ENCODE measurements at places on chromosomes 2 and 18.

GRCh38 chr18:37249171-37249886, 316.3 kb downstream of the CELF4 start:
- no peak for DNase-seq

GRCh38 chr18:54229421-54230059, 5.1 kb upstream of the MBD2 start:
- no peak for DNase-seq

DNA sequence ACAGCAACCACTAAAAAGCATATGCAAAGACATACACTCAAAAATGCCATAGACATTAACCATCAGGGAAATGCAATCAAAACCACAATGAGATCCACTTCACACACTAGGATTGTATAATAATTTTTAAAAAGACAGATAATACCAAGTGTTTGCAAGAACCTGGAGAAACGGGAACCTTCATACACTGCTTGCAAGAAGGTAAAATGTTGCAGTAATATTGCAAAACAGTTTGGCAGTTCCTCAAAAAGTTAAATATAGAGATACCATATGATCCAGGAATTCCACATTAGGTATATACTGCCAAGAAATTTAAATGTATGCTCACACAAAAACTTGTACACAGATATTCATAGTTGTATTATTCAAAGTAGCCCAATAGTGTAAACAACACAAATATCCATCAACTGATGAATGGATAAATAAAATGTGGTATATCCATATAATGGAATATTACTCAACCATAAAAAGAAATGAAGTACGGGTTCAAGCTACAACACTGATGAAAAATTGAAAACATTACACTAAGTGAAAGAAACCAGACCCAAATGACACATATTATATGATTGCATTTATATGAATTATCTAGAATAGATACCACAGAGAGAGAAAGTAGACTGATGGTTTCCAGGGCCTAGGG, 14.7 kb upstream of the CHMP3 start:
- DNase-seq: no peak

DNA sequence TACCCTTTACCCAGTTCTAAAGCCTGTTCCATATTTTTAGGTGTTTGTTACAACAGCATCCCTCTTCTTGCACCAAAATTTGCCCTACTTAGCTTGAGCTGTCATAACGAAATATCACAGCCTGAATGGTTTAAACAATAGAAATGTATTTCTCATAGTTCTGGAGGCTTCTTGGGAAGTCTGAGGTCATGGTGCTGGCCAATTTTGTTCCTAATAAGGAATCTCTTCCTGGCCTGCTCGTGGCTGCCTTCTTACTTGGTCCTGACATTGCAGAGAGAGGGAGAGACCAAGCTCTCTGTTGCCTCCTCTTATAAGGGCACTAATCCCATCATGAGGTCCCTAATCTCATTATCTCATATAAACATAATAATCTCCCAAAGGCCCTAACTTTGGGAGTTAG, 267.8 kb downstream of the PID1 start:
- DNase-seq: no peak

DNA sequence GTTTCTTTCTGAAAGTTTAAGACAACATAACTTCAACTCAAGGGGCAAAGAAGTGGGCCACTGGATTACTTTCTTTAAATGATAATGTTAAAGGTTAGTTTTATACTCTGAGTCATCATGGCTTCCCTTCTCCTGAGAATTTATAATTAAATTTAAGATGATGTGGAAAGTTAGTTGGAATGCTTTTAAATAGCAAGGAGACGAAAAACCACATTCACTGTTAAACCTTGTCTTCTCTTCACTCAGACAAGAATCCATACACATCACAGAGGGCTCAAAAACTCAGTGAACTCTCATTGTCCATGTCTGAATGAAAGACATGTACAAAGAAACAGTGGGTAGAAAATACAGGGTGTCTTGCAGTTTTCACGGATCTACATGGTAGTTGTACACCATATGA, 65.6 kb downstream of the COL5A2 start:
- DNase-seq: no peak

- DNase-seq: no peak
Observed at GRCh38 chr2:144401036-144401435, 118.9 kb downstream of the ZEB2 start.

DNA sequence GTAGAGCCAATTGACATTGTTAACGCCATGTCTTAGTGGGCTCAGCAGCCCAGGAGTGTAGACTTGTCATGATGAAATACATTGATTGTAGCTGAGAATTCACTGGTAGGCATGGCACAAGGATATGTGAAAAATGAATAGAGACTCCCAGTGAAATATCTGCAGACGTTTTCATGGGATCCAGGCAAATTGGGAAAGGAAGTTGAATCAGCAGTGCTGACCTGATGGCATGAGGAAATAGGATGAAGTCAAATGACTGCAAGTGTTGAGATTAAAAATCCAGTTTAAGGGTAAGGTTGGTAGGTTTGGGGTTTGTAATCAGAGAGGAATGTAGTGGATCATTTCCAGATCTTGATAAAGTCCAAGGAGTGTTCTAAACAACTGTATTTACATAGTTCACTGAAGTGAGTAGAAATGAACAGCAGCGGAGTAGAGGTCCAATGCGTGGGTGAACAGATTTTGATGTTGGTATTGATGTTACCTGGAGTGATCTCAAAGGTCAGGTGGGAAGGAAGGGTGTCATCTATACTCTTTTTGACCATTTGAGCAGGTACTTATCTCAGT, 24.6 kb downstream of the INSIG2 start:
- no peak for DNase-seq

DNA sequence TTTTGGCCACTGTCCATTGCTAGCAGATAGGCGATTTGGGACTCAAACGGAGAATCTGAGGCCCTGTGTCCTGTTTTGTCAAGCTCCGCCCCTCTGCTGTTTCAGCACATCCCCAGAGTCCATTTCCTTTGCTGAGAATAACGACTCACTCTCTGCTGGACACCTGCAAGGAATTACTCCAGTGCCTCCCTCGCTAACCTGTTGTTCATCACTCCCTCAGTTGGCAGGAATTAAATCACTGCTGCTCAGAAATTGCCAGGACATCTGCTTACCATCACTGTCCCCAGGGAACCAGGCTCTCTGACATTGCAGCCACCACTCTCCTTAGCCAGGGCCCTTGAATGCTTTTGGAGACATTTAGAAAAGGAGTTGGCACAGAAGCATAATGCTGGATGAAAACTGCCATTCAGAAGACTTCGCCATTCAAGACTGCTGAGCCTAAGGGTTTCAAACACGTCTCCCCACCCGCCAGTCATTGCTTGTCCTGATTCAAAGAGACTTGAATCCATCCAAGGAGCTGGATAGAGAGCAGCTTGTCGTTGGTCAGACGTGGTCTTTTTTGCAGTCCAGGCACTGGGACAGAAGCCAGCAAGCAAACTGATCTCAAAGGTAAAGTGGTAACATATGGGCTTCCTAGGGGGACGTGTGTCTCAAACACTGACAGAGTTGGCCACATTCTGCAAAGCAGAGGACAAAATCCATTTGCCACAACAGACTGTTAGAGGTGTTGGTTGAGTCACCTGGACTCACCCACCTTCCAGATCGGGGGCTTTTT, 155.3 kb downstream of the UXS1 start:
- DNase-seq: no peak

DNA sequence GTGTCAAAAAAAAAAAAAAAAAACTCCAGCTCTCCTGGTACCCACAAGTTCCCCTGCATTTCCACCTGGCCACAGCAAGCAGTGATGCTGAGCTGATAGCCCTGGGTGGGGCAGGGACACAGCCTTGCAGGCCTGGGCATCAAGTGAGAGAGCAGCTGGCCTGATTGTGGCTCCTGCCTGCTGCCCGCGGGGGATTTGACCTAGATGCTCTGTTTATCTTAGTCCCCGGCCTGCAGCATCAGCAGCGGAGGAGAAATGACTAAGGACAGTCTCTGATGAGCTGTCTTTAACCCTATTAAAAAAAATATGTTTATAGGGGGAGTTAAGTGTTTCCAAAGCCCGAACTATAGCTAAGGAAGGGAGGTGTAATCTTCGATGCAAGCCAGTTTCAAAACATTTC, 102.6 kb downstream of the MTCL1 start:
- DNase-seq: no peak

DNA sequence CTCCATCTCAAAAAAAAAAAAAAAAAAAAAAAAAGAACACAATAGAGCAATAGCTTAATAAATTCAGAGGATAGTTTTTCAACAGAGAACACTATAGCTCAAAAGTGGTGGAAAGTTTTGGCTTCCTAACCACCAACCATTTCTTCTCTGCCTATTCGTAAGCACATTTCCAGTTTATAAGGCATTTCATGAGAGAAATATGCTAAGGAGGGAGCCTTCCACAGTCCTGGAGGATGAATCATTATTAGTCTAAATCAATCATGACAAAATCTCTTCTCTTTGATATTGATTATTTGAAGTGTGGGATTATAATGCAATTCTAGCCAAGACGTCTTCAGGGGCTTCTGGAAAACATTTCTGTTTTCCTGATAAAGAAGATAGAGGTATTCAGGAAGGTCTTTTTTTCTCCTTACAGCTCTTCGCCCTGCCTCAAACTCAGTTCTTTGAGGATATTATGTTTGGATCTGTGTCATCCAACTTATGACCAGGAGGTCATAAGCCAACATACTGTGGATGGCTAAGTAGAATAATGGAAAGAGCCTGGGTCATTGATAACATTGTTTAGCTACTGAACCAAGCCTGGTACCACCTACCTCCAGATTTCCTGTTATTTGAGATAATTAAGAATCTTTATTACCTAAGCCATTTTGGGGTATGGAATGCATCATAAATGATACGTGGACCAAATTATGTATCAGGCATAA, 207.3 kb downstream of the TRIB2 start:
- DNase-seq: no peak

DNA sequence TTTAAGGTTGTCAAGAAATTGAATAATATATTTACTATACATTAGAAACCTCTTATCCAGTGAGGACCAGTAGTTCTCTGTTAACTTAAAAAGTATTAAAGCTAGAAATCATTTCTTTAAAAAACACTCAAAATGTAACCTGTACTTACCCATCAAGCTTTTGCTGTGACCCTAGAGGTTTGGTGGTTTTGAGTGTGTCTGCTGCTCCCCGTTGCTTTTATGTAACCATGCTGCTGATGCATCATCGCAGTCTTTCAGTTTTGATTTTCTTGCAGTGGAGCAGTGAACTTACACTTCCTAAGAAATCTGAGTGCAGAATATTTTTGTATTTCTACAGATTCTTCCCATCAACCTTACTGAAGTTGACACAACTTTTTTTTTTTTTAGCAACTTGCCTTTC, 34.2 kb downstream of the MRPS9 start:
- DNase-seq: no peak

DNA sequence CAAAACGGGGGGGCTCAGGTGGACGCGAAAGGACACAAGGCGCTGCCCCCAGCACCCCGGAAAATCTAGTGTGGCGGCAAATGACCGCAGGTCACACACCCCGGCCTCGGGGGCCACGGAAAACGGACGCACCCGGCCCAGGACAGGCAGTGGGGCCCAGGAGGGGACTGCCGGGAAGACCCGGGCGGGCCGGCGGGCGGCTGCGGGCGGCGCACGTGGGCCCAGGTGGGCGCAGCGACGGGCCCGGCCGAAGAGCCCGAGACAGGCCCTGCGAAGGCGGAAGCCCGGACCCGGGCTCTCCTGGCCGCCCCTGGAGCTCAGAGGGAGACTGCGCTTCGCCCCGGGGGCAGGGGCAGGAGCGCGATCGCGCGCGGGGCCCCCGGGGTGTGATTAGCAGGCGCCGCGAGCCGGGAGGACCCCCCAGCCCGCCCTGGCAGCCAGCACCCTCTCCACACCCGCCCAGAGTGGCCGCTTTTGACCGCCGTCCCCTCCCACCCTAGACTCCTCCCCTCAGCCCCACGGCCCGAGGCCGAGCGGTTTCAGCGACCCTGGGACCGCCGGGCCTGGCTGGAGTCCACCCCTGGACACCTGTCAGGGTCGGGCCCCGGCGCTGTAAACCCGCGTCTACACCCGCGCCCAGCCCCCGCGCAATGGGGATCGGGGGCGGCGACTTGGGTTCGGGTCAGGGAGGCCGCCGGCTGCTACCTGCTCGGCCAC, 773 bp downstream of the MBP start:
- peak; percentile 19 for DNase-seq

DNA sequence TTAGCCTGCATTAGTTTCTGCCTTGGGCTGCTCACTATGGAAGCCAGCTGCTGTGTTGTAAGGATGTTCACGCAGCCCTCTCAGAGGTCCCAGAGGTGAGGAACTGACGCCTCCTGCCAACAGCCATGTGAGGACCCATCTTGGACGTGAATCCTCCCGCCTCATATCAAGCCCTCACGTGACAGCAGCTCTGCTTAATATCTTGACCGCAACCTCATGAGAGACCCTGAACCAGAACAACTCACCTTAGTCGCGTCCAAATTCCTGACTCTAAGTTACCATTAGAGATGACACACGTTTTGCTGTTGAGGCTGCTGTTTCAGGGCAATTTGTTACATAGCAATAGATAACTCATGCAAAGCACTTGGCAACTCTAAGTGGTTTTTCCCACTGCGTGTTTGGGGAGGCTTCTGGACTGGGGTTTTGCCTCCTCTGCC, 97.7 kb downstream of the TMEM17 start:
- no peak for DNase-seq

GRCh38 chr2:61471905-61472805, 1.3 kb upstream of the USP34 start:
- no peak for DNase-seq

DNA sequence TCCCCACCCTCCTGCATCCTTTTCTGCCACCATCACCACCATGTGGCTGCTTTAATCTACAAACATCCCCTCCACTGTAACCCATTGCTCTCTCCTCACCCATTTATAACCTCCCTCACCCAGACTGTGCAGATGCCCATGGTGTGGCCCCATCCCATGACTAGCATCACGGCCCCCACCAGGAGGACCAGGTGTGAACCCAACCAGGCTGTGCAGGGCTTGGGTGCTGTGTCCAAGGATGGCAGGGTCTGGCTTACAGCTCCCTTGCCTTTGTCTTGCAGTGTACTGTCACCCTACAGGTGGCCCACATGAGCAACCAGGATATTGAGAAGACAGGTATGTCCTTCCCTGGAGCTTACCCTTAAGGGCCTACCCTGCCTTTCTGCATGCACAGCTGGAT, 6.8 kb downstream of the FER1L5 start:
- no peak for DNase-seq
